ENCODE measurements at places on chromosomes 3 and 15. TPM values are rescaled to one million over a fixed set of nuclear protein-coding genes. Genes with fewer than 3 reads are reported as not detected.

Gene TM4SF18
- total RNA-seq = 5.0 TPM

Gene GADL1
- total RNA-seq = not detected

Gene AP2M1
- total RNA-seq = 275 TPM

Gene AMOTL2
- 230 TPM for total RNA-seq

Measured in A375 (cell line).